ENCODE measurements at places on chromosomes 3 and 15.

- DNase-seq, result no peak
Measured at GRCh38 chr15:26083457-26083856, 220.3 kb upstream of the ATP10A start.

GRCh38 chr15:93894438-93895036 lies 336.8 kb upstream of the MCTP2 start:
- DNase-seq, result no peak

DNA sequence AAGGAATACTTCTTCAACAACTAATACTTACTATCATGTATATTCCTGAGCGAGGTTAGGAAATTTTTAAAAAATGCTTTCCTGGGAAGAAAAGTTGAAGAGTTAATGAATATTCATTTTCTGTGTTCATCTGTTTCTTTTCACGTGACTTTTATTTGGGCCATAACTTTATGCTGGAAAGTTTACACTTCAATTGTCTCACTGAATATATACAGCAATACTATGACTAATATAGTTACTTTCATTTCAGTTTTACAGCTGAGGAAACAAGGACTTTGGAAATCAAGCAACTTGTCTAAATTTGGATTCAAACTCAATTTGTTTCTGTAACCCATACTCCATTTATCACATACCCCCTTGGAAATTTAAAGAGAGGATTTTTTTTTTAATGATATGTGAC lies 894.2 kb downstream of the ROBO1 start:
- DNase-seq, result no peak

DNA sequence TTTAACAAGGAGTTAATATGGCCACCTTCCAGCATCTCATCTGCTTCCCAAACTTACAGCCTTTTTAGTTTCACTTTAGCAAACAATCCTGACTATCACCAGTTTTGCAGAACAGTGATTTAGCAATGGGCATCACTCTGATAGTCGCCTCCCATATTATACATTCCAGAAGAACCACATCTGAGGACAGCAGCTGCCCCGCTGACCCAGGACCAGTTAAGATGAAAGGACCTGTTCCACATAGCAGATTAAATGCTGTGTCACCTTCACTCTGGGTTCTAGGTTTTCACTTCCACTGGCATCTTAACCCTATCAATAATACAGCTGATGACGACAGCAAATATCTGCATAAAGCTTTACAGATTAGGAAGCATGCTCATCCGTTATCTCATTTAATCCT lies 99.8 kb downstream of the TRIM69 start:
- DNase-seq, result no peak

GRCh38 chr3:152276681-152277080 lies 8.0 kb downstream of the MBNL1 start:
- DNase-seq, result no peak

DNA sequence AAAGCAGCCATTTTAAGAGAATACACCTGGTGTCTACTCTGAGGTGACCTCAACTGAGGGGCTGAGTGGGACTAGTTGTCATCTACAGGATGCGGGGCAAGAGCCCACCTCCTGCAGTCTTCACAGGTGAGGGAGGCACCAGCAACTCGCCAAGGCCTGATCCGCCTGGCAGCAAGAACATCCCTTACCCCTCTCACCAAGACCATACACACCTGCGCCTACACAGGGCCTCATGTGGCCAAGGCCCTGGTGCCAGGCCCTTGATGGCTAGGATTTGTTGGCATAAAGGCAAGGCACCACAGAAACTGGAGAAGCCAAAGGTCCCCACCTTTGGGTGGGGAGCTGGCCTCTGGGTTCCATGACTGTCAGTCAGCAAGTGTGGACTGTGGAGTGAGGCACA lies 18.4 kb downstream of the ELP6 start:
- no peak for DNase-seq

DNA sequence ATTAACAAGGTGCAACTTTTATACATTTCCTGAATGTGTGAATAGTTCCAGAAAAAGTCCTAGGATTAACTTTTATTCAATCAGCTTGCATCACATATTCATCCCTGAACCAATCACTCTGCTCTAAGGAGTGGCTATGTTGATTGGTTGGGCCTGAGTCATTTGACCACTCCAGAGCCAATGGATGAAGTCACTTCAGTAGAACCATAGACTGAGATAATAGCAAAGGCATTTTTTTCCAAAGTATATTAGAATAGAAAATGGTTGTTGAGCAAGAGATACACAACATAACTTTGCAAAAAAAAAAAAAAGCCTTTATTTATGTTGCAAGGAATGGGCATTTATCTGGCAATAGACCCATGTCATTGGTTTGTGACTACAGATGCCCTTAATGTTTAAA lies 55.5 kb upstream of the AGTR1 start:
- DNase-seq, result no peak

DNA sequence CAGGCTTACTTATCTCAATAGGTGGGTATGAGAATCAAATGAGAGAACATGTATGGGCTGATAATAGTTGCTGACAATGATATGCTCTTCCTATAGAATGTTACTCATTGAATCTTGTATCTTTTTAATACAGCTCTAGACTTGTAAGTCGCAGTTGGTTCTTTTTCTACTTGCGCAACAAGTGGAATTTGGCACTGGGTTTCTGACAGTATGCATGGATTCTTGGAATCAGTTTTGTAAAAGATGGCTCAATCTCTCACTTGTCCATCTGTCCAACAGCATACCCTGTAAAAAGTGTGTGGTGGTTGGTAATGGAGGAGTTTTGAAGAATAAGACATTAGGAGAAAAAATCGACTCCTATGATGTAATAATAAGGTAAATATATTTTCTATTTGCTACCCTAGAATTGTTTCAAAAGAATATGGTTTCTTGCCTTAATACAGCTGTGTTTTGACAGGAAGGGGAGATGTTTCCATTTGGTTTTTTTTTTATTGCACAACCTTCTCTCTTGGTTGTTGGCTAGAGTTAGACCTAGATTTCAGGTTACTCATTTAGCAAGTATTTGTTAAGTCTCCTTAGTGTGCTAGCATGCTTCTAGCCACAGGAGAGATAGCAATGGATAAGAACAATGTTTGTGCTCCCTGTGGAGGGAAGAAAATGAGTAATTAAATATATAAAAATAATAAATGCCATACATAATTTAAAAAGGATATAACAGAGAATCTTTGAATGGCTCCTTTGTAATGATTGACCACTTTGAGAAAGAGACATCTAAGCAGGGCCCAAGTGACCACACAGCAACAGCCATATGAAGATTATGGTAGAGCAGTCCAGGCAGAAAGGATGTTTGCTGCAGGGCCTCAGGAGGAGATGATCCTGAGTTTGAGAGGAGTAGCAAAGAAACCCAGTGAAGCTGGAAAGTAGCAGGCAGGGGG lies 21.8 kb downstream of the ST3GAL6 start:
- no peak for DNase-seq

- no peak for DNase-seq
Measured at GRCh38 chr3:128263946-128264345, 110.7 kb downstream of the EEFSEC start.

DNA sequence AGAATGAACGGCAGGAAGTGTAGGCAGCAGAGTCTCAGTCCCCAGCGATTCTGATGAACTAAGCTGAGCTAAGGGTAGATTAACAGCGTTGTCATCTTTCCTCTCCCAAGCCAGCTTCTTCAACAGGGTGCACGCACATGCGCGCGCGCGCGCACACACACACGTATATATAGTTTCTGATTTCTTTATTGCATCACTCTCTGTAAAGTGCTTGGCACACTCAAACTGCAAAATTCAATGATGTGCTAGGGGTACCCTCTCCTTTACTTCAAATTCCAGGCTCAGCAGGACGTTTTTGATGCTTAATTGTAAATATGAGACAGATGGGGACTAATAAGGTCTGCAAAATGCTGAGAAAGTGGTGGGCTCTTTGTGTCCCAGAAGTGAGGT lies 26.1 kb upstream of the VPS8 start:
- DNase-seq, result no peak

DNA sequence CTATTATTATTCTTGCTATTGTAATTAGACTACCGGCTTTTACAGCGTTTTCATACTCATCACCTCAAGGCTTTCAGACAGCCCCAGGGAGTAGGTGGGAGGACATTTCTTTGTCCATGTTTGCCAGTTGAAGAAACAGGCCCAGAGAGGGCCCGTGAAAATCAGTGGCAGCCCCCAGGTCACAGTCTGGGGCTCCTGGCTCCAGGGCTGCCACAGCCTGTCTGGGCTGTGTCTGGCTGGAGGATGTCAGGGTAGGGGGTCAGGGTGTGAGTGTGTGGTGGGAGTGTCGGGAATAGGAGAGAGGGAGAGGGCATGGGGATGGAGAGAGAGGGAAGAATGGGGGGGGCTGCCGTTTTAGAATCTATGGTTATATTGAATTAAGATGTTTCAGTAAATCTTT lies 118.2 kb upstream of the TLE3 start:
- DNase-seq, result no peak

- no peak for DNase-seq
Measured at GRCh38 chr15:52340093-52340492, 44.5 kb upstream of the MYO5C start.

- no peak for DNase-seq
Measured at GRCh38 chr15:29887721-29888120, 65.5 kb upstream of the TJP1 start.

- no peak for DNase-seq
Measured at GRCh38 chr15:55257938-55258337, 31.7 kb downstream of the RAB27A start.

DNA sequence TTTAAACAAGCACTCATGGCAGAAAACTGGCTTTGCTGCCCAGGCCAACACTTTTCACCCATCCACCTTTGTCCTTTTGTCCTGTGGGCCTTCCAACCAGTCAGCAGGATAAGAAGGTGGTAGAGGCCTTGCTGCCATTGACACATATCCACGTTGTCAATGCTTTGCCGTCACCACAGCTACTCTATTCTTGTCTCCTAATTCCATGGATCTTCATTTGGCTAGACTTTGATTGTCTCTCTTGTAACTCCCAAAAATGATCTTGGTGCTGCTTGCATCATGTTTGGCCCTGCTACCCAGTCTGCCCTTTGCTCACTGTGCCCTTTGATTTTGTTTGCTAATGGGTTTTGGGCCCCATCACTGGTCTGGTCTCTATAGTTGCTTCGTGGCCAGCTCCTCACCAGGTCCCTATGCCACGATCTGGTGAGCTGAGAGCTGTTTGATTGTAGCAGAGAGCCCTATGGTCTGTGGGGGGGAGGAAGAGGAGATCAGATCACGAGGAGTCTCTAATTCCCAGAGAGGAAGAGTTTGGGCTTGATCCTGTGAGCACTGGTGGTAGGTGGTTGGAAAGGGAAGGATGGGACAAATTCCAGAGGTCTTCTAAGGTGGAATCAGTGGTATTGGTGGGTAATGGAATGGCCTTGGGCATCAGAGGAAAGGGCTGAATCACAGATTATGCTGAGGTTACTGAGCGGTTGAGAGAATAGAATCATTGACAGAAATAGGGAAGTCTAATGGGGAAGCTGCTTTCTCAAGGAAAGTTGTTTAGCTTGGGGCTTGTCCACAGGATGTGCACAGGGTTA lies 40.3 kb downstream of the ABHD2 start:
- no peak for DNase-seq

DNA sequence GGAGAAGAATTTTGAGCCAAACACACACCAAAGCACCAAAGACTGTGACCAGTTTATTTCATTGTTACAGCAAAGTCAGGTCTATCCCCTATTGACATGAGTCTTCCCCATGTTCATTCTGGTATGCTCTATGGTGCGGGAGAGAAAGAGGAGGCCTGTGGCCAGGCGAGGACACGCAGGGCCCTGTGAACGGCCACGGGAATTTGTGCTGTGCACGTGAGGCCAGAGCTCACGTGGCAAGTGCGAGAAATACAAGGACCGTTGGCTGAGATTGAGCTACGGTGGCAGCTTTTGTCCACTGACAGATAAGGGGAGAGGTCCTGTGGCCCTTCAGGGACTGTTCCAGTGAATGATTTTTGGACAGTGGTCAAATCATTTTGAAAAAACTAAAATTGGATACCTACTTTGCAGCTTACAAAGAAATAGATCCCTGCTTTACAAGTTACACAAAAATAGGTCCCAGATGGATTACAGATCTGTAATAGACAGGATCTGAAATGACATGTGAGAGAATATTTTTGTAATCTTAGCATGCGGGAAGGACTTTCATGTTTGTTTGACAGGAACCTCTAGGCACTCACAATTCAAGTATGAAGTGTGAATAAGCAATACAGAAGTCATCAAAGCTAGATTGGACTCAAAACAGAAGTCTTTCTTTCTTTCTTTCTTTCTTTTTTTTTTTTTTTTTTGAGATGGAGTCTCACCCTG lies 9.2 kb downstream of the ZSCAN2 start:
- no peak for DNase-seq

DNA sequence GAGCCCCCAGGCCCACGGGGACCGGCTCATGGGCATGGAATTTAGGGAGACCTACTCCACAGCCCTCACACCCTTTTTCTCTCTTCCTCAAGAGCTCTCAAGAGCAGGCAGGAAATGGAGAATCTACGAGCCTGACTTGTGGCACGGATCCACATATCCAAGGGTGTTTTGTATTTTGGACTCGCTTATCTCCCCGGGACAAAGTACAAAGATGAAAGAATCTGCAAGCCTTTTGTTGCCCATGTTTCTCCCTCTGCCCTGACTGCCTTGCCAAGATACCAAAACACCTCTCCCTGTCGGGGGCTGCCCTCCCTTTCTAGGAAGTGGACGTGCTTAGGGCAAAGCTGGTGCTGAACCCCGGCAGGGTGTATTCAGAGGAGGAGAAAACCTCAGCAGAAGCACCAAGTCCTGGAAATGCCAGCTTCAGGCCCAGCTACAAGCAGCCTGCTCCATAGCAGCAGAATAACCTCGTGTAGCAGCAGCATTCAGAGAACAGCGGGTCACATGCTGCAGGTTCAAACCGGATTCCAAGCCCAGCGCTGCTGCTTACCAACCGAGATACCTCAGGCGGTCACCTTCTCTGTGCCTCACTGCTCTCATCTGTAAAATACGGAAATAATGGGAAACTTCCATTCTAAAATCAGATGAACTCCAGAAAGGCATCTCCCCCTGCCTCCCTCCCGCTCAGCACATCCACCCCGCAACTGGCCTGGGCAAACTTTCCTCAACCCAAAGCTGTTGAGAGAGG lies 35.2 kb downstream of the DNASE1L3 start:
- DNase-seq, result no peak

DNA sequence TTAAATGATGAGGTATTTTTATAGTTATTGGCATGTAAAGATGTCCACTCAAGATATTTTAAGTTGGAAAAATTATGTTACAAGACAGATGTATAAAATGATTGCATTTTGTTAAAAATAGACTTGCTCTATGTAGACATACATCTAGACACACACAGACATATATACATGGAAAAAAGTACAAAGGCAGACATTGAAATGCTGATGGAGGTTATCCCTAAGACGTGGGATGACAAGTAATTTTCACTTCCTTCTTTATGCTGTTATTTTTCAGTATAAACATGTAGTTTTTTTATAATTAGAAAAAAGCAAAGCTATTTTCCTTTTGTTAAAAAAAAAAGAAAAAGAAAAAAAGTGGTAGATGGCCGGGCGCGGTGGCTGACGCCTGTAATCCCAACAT lies 7.2 kb downstream of the HOMER2 start:
- no peak for DNase-seq

- DNase-seq, result no peak
Measured at GRCh38 chr3:151169262-151169947, 33.6 kb downstream of the GPR171 start.
